Caco-2 (cell line): ENCODE measurements at places on chromosomes 16 and 17.

- DNase-seq: no peak
Observed at GRCh38 chr16:13298666-13299065, 397.3 kb downstream of the SHISA9 start.

GRCh38 chr17:9200699-9201359 is 179.5 kb downstream of the NTN1 start:
- DNase-seq: no peak

- no peak for DNase-seq
Observed at GRCh38 chr17:43384476-43384862, 14.3 kb upstream of the ARL4D start.

DNA sequence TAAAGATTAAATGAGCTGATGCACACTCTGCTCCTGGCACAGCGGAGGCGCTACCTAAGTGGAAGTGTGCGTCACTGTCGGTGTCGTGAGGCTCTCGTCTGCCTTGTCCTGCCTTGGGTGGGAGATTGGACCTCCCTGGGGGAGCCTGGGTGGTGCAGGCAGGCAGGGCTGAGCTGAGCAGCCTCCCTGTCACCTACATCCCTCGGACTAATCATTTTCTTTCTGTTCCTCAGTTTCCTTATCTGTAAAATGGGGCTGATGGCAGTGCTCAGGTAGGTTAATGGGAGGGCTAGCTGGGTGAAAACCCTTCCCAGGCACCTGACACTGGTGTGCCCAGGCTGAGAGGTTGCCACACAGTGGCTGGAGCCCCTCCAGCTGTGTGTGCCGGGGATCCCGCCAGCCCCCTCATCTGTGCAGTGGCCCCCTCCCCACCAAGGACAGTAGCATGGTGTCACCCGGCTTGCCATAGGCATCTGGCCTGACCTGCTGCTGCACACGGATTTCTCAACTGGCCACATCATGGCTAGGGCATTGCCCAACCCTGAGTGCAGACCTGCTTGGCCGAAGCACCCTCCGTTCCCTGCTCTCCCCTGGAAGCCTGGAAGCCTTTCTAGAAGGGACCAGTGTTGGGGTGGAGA is 4.3 kb downstream of the ADCY7 start:
- DNase-seq: no peak

DNA sequence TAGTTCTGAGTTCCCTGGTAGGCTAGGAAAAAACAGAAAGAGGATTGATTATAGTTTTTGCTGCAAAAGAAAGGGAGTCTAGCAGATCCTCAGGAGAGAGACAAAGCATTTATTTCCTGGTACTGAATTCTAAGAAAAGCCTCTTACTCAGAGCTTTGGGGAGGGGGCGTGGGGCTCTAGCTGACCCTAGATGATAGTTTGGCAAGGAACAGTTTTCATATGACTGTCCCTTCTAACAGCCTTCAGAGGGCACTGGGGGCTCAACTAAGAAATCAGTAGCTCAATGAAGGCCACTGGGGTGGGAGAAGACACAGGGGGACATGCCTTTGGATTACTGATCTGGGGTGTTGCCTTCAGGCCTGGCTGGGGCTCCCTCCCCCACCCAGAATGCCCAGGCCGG is 4.0 kb downstream of the CA7 start:
- DNase-seq: no peak

- DNase-seq: no peak
Observed at GRCh38 chr16:24203675-24204074, 52.5 kb upstream of the CACNG3 start.

DNA sequence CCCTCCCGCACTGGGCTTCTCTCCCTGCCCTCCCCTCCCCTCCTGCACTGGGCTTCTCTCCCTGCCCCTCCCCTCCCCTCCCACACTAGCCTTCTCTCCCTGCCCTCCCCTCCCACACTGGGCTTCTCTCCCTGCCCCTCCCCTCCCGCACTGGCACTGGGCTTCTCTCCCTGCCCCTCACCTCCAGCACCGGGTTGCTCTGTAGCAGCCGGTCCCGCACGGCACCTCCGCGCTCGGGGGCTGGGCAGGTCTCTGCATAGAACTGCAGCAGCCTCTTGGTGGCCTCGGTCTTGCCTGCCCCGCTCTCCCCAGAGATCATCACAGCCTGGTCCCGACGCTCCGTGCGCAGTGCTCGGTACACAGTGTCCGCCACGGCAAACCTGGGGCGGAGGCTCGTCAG is 9.8 kb downstream of the MYO1C start:
- no peak for DNase-seq

GRCh38 chr16:27199736-27200135 is 3.6 kb upstream of the KDM8 start:
- DNase-seq: no peak

GRCh38 chr17:47694581-47695428 is 844 bp downstream of the TBKBP1 start:
- no peak for DNase-seq

GRCh38 chr17:41082626-41083025 is 1.3 kb upstream of the KRTAP4-7 start:
- DNase-seq: no peak

- no peak for DNase-seq
Observed at GRCh38 chr16:53094013-53094630, 39.3 kb downstream of the CHD9 start.

DNA sequence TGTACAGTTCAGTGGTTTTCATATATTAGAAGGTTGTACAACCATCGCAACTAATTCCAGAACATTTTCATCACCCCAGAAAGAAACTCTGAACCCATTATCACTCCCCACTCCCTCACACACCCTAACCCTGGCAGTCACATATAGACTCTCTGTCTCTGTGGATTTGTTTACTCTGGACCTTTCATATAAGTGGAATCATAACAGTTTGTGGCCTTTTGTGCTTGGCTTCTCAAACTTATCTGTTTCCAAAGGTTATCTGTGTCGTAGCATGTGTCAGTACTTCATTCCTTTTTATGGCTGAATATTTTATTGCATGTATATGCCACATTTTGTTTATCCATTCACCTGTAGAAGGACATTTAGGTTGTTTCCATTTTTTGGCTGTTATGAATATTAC is 12.4 kb downstream of the TENT4B start:
- DNase-seq: no peak

DNA sequence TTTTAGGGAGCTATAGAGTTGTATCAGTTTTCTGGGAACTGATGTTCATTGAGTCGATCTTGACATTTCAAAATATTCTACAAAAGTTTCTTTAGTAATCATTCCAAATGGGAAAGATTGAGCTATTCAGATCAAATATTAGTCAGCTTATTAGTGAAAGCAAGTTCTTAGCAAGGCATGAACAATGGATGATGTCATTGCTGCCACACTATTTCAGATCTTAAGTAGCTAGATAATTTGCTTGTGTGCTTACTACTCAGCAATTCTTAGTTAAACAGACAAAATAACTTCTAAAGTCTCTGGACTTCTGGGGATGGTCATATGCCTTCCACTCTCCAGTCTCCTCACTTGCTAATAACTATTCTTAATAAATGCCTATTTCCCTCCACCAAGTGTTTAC is 69.0 kb upstream of the CDH8 start:
- DNase-seq: no peak

GRCh38 chr16:85752511-85753420 is 1.9 kb upstream of the C16orf74 start:
- DNase-seq: peak; percentile 78

GRCh38 chr16:3738128-3738527 is 20.8 kb upstream of the TRAP1 start:
- no peak for DNase-seq

DNA sequence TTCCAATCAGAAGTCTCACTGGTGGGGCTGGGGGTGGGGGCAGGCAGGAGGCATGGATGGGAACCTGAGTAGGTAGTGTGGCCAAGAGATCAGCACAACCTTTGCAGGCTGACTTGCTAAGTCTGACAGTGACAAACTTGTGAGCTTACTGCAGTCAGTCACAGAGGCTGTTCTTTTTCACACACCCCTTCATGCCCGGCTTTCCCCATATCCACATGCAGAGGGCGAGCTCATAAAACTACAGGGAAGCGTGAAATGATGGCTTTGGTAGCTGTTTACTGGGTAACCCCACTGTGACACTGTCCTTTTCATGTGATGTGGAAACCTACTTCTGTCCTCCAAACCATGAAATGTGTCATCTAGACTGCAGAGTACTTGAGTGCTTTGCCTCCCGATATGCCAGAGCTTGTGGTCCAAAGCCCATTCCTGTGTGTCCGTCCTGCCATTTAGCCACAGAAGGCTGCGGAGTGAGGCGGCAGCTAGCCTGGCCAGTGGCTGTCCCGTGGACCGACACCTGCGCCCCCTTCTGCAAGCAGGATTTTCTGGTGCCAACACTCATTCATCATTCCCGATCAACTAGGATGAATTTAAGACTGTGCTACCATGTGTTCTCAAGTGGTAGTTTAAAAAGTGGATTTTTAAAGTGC is 9.8 kb downstream of the GEMIN4 start:
- DNase-seq: no peak

- no peak for DNase-seq
Observed at GRCh38 chr17:2023256-2023655, 1.9 kb downstream of the RTN4RL1 start.

GRCh38 chr16:30352488-30353401 is 2.4 kb downstream of the CD2BP2 start:
- no peak for DNase-seq

DNA sequence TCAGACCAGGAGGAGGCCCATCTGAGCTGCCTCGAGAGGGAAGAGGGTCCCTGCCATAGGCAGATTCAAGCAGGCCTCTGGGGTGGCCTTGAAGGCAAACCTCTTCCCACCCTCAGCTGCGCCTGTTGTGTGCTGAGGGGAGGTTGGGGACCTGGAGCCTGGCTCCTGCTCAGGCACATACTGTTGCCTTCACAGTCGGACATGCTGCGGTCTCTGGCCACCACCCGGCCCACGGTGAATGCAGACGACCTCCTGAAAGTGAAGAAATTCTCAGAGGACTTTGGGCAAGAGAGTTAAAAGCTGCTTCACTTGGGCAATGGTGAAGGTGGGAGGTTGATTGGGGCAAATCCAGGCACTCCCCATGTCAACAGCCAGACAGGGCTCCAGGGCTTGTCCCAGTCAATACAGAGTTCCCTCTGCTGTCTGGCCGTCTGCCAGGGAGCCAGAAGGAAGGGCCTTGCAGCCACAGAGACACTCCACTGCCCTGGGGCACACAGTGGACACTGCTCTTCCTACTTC is 6.3 kb downstream of the PDF start:
- no peak for DNase-seq

DNA sequence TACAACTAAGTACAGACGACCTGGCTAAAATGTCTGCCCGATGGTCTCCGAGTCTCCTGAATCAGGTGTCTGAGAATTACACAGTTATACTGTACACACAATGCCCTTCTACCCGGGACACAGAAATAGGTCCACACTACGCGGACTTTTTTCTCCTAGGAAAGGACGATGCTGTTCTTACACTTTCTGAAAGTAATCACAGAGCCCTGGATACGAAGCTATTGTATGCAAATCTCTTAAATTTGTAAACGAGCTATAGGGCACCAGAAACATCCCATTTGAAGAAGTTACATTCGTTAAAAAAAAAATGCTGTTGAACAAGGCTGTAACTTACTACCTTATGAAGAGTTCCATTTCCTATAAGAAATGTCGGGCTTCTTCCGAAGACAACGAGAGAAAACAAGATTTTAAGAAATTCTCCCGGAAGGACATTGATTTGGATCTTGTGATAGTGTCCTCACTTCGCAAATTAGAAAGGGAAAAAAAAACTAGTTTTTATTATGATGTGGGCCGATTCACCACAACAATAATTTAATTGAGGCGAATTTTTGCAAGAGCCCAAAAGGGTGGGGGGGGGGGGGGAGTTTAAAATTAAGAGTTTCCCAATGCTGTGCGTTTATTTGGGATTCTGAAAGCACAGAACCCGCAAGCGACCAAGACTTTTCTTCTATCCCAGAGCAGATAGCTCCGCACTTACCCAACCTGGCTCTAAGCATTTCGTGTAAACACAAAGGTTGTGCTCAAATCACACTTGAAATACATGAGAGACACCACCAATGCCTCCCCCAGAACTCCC is 1.5 kb upstream of the SOX9 start:
- no peak for DNase-seq

DNA sequence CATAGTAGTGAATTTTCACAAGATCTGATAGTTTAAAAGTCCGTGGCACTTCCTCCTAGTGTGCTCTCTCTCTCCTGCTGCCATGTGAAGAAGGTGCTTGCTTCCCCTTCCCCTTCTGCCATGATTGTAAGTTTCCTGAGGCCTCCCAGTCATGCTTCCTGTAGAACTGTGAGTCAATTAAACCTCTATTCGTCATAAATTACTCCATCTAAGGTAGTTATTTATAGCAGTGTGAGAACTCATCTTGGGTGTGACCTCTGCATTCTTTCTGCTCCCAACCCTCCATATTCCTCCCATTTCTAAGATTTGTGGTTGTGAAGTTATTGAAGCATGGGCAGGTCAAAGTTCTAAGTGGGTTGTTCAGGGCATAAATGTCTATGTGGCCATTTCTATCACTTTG is 62.1 kb upstream of the ADAMTS18 start:
- DNase-seq: no peak

DNA sequence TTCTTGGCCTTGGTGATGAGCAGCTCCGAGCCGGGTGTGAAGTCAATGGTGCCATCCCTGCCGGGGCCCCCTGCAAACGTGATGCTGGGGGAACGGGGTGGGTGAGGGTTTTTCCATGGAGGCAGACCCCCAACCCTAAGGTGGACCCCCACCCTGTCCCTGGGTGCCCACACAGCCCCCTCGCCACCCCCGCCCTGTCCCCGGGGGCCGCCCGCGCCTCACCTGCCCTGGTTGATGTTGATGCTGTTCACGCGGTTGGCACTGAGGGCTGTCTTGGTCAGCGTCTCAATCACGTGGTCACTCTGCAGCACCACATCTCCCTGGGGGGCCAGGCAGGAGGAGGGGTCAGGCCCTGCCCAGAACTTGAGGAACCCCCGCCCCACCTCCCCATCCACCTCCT is 11.2 kb upstream of the CRK start:
- no peak for DNase-seq

GRCh38 chr17:15963670-15964110 is 18.8 kb downstream of the ADORA2B start:
- DNase-seq: no peak

DNA sequence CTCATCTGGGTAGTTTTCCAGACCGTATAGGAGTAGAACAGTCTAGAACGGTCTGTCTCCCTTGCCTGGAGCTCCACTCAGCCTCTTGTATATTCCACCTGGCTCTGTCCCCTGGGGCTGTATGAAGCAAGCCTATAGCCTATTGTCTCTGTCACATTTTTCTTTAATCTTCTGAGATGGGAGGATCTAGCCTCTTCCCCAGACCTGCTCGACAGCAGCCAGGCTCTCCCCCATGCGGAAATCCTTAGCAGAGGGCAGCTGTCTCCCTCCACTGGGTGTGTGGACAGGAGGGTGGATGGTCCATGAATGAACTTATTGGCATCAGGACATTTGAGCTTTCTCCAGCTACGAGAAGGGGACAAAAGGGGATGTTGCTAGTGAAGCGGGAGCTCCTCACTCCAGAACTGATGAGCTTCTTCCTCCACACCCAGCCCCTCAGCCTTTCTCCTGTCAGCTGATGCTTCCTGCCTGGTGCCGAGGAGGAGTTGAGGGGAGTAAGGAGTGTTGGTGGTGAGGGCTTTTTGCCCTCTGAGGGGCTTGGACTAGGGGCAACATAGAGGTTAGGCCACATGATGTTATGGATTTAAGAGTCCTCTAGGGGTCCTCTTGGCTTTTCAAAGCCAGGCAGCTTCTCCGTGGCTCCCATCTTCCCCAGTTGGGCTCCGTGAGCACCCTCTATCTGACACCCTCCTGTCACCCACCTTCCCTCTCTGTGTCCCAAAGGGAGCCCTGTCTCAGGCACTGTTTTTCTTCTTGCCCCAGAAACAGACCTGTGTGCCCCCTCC is 28.0 kb downstream of the ARHGAP23 start:
- DNase-seq: peak; percentile 72

GRCh38 chr16:28126684-28127620 is 63.4 kb upstream of the GSG1L start:
- no peak for DNase-seq
